Mesenteric fat pad (tissue), 1 donor: ENCODE measurements at places on chromosomes 2 and 18. TPM values are rescaled to one million over a fixed set of nuclear protein-coding genes. Genes with fewer than 3 reads are reported as not detected.

Gene GCG
- total RNA-seq, result not detected

Gene COLEC12
- total RNA-seq, result 36.7 TPM

Gene TBR1
- not detected for total RNA-seq

Gene CRYGD
- total RNA-seq, result not detected

Gene CAPN14
- total RNA-seq, result 0.10 TPM

Gene OR6B2
- not detected for total RNA-seq

Gene FSHR
- total RNA-seq, result not detected

Gene TAF4B
- 4.9 TPM for total RNA-seq

Gene VSNL1
- not detected for total RNA-seq

- DNase-seq, result no peak
Measured at GRCh38 chr2:151862700-151863099, 34.5 kb upstream of the ARL5A start.

DNA sequence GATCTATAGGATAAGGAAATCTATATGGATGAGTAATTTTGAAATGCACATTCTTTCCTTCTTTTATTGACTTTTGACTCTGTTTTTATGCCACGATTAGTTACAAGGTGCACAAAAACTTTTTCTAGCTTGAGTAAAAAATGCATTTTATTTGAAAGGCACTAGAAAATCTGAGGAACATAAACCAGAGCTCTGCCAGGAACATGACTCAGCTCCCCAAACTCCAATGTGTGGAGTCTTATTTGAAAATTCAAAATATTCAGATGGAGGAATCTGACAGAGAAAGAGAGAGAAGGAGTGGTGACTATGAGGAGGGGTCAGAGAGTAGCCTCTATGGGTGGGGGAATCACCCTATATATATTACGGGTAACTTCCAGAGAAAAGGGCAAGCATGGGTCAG, 231.0 kb downstream of the DCC start:
- DNase-seq, result no peak

- DNase-seq, result no peak
Measured at GRCh38 chr18:76144844-76145243, 350.2 kb downstream of the ZNF516 start.

- no peak for DNase-seq
Measured at GRCh38 chr2:160533482-160533881, 39.9 kb upstream of the RBMS1 start.
